CD4-positive, alpha-beta T cell treated with Interleukin-21 for 1 hour (primary cell): ENCODE measurements at places on chromosomes 5 and 9.

DNA sequence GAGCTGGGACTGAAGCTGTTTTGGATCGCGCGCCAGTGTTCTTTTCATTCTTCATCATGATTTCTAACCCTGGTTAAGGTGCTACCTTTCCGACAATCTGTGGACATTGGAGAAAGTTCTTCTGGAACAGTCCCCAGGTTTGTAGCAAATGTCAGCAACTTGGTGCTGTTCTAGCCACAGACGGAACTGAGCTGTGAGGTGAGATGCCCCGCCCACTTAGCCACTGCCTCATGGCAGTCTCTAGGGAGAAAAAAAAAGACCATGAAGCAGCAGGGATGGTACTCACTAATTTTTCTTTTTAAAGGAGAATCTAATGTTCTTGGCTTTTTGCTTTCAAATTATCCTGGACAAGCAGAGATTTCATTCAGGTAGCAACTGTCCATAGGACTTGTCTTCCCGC is 72.1 kb upstream of the STK32A start:
- DNase-seq = no peak

DNA sequence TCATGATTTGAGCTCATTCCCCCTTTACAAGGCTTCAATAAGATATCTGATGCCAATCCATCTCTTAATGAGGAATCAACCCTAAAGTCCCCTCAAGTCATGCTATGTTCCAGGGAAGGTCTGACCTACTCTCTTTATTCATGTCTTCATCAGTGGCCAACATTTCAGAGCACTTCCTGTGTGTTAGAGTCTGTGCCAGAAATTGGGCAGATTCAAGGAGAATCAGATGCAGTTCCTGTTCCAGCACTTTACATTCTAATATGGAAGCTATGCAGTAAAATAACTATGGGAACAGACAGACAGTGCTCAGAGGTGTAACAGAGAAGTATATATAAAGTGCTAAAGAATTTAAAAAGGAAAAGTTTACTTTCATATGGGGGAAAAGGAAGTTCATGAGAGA is 193.4 kb upstream of the NR4A3 start:
- no peak for DNase-seq

- DNase-seq = no peak
Observed at GRCh38 chr5:38656568-38656967, 100.1 kb upstream of the LIFR start.

DNA sequence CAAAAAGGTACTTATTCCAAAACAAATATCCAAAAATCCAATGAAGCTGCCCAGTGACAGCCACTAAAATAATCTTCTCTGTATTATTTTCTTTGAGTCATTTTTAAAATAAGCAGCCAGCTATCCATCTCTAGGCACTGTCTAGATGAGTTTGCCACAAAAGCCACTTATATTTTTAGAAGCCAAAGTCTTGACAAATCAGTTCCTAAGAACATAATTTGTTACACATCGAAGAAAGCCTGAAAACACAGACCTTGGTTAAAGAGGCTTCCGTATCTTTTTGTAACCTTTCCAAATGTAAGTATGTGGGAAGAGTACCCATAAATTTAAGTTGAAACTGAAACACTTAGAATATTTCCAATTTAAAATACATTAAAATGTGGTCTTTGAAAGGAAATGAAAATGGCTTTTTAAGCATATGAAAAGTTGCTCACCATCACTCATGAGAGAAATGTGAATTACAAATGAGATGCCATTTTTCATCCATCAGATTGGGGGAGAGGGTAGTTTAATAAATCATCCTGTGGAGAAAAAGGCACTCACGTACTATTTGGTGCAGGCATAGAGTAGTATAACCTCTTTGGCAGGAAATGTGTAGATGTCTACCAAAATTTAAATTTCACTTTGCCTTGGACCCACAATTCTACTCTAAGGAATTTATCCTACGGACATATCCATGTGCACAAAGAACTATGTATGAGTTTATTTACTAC is 180.4 kb downstream of the MLLT3 start:
- no peak for DNase-seq

GRCh38 chr5:60102961-60103693 is 209.6 kb upstream of the PDE4D start:
- DNase-seq = no peak
